ENCODE measurements at places on chromosomes 2 and 18. TPM values are rescaled to one million over a fixed set of nuclear protein-coding genes. Genes with fewer than 3 reads are reported as not detected.

GCG gene
- 0.14 TPM for total RNA-seq

LOXL3 gene
- total RNA-seq, result 21.1 TPM

ASPRV1 gene
- total RNA-seq, result 1.1 TPM

GRCh38 chr18:36298126-36298741, 721 bp downstream of the FHOD3 start:
- peak; percentile 66 for DNase-seq

DNA sequence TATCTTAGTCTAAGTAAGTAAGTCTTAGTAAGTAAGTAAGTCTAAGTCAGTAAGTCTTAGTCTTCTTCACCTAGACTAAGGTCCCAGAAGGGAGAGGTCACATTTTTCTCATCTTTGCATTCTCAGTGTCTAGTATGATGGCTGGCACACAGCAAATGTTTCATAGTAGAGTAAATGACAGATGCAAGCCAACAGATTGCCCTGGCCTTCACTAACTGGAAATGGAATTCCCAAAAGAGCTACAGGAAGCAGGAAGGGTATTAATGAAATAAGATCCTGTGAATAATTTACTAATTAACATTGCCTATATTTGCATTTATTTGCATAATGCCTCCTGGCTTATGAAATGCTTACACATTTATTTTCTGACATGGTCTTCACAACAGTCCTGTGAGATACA, 221.6 kb downstream of the RAD51AP2 start:
- no peak for DNase-seq

GRCh38 chr2:7010391-7011054, 93.3 kb downstream of the RNF144A start:
- no peak for DNase-seq

DNA sequence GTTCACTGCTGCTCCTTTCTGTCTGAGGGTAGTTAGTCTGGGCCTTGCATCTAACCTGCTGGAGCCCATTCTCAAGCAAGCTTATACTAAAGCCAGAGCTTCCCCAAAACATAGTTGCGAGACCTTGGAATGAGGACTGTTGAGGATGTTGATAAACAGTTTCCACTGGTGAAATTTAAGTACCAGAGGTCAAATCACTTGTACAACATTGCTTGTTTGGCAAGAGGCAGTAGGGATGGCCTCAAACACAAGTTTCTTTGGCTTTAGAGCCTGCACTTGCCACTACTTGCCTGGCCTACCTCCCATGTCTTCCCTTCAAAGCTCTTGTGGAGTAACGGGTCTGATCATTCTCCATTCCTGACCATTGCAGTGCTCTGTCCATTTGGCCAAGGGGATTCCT, 262.7 kb downstream of the FHOD3 start:
- DNase-seq, result no peak

GRCh38 chr18:38751898-38752297, 1186.3 kb upstream of the CELF4 start:
- no peak for DNase-seq

DNA sequence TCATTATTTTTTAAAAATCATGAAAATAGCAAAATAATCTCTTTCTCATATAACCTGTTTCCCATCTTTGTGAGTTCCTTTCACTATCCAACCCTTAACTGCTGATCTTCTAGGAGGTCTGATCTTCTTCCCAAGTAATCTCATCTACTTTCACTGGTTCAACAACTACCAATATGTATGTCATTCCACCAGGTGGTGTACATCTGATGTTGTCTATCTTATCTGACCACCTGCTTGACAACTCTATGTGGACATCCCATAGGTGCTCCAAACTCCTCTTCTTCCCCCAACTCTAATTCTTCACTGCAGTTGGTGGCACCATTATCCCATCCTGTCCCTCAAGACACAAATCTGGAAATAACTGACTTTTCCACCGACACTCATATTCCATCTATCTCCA, 62.5 kb downstream of the FAM228A start:
- no peak for DNase-seq
